H54 (cell line): ENCODE measurements at places on chromosomes 16 and 17.

DNA sequence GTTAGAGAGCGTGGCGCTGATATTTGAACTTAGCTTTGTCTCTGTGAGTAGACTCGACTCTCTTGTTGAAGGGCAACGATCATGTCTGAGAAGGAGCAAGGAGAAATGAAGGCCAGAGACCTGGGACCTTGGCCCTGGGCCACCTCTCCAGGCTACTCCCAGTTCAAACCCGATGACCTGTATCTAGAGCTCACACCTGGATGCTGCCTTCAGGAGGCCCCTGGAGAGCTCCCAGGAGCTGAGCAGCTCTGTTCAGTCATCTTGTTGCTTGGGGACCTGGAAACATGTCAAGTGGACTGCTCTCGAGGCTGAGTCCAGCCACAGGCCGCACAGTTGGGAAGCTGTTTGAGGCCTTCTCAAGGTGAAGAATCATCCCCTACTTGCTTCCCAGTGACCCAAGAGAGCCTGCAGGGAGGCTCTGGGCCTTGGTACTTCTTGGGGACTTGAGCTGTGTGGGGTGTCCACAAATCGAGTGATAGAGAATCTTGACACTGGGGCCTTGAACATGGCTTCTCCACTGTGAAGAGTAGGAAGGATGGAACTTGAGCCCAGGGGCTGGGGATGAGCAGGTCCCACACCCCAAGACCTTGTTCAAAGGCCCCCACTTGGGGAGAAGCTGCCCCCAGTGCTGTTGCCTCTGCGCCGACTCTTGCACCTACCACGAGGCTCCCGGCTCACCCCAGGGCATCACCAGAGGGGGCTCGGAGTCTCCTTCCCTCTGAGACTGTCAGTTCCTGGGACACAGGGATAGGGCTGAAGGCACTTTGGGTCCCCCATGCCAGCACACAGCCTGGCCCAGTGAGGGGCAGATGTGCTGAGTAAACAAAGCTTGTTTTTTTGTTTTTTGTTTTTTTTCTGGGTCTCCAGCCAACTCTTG lies 112.1 kb downstream of the IRX5 start:
- DNase-seq = no peak

DNA sequence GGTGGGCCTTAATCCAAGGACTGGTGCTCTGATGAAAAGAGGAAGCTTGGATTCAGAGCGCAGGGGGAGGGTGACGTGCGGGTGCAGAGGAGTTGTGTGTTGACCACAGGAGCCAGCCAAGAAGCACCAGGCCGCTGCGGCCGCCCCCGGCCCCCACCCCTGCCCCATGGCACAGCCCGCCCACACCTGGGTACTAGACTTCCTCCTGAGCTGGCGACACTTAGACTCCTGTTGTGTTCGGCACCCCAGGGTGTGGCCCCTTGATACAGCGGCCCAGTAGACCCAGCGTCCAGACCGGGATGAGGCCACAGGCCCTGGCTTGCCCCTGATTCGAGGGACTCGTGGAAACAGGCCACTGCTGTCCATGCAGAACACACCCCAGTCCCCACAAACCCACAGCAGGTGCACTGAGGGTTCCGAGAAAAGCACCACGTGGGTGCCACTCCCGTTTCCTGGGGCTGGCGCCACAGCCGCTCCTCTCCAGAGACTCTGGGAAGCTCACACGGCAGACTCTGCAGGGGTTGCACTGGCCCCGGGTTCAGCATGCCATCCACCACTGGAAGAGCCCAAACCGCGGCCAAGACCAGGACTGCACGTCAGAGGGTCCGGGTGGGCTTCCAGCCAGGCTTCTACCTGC lies 5.7 kb upstream of the SNAI3 start:
- DNase-seq = no peak

- DNase-seq = no peak
These were observed 12.1 kb downstream of the GUCY2D start for GRCh38 chr17:8014558-8014850.

- no peak for DNase-seq
These were observed 211.6 kb upstream of the FOXF1 start for GRCh38 chr16:86298758-86299134.

- DNase-seq = no peak
These were observed 17.5 kb upstream of the TFAP4 start for GRCh38 chr16:4290236-4290830.

GRCh38 chr16:20107083-20107482 lies 33.4 kb upstream of the GPR139 start:
- no peak for DNase-seq

- no peak for DNase-seq
These were observed 21.5 kb upstream of the SKAP1 start for GRCh38 chr17:48451489-48451888.

GRCh38 chr17:28882154-28882895 lies 15.2 kb downstream of the FLOT2 start:
- DNase-seq = no peak

DNA sequence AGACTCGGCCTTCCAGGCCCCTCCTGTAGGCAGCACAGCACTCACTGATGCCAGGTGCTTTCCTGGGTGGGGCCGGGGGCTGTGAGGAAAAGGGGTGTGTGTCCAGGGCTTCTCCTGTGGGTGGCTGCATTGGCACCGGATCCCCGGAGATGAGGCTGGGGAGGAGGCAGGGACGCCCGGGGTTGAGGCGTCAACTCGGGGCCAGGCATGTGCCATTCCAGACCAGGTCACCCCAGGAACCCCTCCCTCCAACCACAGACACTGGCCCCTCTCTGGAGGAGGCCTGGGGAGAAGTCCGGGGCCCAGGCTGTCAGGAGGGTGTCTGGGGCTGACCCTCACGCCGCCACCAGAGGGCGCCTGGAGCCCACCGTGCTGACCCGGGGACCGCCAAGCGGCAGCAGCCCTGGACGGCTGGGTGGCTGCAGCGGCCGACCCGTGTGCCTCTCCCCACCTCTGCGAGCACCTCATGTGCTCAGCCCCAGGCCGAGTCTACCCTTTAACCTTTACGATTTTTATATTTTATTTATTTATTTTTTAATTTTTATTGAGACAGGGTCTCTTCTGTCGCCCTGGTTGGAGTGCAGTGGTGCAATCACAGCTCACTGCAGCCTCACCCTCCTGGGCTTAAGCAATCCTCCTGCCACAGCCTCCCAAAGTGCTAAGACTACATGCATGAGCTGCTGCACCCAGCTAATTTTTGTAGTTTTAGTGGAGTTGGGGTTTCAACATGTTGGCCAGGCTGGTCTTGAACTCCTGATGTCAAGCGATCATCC lies 3.2 kb upstream of the METRN start:
- DNase-seq = peak; percentile 93

DNA sequence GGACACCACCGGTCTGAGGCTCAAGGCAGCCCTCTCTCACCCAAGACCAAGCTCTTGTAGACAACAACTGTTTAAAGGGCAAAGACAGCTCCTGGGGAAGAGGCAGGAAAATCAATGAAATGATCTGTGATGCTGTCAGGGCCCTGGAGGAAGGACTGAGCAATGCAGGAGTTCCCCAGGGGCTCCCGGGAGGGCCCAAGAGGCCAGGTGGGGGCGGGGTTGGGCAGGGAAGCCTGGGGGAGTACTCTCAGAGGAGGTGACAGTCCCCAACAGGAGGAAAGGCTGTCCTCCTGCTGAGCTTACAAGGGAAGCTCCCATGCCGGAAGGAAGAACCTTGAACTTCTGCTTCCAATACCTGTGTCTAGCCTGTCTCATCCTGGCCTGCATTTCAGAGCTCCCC lies 8.3 kb upstream of the NOS2 start:
- DNase-seq = no peak

DNA sequence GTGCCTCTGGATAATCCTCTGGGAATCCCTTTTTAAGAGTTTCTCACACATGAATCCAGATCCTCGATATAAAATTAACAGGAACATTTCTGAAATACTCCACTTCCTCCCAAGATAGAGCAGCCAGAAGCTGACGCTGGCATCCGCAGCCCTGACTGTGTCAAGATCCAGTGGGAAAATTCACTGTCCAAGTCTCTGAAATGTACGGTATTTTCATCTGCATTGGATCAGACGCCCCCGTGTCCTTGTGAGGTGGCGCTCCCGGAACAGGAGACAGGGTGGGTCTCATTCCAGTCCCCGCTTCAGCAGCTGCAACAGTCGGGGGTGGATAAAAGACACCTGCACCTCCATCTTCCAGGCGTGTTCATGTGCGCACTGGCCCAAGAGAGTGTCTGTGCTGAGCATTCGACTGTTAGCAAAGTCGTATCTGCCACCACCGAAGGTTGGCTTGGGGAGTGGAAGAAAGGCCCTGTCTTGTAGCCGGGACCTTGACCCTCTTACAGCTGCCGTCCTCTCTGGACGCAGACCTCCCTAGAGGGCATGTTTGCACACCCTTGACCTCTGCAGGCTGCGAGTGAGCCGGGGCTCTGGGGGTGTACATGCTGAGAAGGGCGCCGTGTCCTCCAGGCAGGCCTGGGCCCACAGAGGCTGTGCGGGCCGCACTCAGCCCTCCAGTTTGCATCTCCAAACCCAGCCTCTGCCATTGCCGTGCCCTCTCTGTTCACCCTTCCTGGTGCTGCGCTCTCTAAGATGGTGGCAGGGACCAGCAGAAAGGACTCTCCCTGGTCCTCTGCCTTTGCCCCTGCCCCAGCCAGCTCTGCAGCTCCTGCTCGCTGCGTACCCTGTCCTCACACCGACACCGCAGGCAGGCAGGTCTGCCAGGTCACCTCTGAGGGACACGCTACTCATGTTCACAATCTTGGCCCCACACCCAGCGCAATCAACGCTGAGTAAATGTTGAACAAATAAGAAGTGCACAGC lies 72.0 kb upstream of the CHMP6 start:
- DNase-seq = no peak

GRCh38 chr16:59783191-59783590 lies 1049.1 kb upstream of the GOT2 start:
- DNase-seq = no peak

DNA sequence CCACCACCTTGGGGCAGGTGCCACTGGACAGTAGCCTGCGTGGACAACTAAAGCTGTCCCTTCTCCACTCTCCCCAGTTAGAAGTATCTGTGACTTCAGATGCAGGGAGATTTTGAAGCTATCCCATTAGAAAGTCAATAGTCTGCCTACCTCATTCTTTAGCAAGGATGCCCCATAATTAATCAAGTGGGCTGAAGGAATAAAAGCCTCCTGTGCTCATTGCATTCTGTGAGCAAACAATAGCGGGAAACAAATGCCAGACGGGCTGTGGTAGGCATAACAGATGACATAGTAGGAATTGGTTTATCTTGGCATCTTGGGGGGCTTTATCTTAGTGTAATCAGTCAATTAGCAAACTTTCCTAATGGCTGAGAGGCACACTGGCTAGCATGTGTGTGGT lies 96.7 kb upstream of the HSBP1 start:
- DNase-seq = no peak

- DNase-seq = no peak
These were observed 126.7 kb downstream of the PITPNC1 start for GRCh38 chr17:67503739-67504138.

GRCh38 chr17:40290629-40291280 lies 3.1 kb downstream of the CDC6 start:
- no peak for DNase-seq

DNA sequence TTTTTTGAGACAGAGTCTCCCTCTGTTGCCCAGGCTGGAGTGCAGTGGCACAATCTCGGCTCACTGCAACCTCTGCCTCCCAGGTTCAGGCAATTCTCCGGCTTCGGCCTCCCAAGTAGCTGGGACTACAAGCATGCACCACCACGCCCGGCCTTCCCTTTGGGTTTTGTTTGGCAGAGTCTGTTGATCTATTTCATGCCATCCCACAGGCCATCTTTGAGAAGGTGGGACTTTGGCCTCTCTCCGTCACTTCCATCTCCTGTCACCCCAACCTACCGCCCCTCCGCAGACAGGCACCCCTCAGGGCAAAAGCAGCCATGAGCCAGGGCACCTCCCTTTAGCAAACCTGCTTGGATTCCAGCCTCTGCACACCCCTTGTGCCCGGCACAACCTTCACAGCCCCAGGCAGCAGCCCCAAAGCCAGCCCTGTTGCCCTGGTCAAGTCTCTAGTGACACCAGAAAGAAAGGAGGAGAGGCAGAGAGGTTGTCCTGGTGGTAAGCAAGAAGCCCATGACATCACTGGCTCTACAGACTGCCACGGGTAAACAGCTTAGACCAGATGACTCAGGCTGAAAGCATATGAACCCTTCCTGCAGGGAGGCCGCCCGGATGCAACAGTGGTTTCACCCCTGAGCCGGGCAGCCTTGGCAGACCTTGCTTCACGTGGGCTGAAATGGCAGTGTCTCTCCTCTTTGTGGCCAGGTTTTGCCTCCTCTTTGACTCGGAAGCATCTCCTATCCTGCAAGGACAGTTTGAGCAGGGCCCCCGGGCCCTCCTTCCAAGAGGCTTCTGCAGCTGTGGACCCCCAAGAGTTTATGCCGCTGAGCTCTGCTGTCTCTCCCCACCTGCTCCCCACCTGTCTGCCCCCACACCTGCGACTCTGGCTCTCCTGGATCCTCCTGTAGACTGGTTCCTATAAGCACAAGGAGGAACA lies 8.1 kb upstream of the TIMP2 start:
- peak; percentile 96 for DNase-seq

DNA sequence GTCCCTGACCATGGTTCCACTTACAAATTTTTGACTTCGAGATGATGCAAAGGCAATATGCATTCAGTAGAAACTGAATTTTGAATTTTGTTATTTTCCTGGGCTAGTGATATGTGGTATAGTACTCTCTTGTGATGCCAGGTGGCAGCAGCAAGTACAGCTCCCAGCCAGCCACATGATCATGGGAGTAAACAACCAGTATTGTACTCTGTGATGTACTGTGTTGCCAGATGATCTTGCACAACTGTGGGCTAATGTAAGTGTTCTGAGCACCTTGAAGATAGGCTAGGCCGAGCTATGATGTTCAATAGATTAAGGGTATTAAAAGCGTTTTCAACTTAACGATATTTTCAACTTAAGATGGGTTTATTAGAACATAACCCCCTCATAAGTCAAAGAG lies 250.8 kb downstream of the STX8 start:
- no peak for DNase-seq

DNA sequence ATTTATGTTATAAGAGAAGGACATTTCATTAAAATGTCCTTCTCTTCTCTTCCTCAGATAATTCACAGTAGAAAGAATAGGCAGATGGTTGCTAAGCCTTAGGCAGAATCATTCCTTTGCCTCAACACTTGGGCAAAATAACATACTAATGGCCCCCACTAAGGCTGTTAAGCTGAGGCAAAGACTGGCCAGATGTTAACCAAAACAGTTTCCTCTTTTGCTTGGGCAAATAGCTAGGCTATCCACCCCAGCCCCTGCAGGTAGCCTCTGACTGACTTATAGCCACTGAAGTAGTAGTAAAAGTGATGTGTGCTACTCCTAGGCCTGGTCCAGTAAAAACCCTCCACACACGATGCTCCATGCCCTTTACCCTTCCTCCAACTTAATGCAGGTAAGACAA lies 55.2 kb downstream of the SPAG9 start:
- no peak for DNase-seq

GRCh38 chr17:28523876-28524275 lies 17.7 kb downstream of the FOXN1 start:
- no peak for DNase-seq

- DNase-seq = no peak
These were observed 52.2 kb upstream of the HAPSTR1 start for GRCh38 chr16:9039210-9039609.
